Astrocyte of the hippocampus (primary cell): ENCODE measurements at places on chromosomes 16 and 17.

DNA sequence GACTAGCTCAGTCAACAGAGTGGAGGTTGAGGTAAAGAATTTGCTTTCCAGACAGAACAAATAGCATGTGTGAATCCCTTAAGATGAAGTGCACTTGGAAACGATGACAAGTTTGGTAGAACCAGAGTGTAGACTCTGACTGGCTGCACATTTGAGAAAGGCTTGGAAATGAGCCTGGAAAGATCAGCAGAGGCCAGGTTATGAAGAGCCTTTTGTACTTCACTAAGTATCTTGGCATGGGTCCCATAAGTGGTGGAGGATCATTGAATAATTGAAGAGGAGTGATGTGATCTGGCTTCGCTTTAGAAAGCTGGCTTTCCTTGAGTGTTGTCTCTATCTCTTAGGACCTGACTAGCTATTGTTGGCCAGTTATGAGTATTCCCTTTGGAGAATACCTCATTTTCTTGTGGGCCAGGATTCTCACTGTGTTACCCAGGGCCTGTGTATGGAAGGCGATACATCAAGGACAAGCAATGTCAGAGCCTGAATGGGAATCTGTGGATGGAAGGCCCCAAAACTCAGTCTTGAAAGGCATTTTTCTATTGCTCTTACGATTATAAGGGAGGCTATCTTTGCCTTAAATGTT lies 329.8 kb downstream of the UTP18 start:
- DNase-seq = peak; percentile 21

DNA sequence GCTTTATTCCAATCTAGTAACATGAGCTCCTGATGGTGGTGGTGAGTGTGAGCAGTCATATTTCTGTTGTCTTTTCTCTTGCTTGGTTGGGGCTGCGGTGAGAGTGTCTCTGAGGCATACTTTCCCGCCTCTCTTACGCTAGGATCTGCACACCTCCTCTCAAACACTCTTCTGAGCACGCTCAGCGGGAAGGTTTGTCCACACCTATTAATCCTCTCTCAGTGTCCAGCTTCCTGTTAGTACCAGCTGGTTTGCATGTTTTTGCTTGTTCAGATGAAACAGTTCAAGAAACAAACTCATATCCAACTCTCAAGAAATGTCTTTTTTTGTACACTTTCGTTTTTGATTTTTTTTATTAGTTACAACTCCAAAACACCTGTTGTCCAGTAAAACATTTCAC lies 89.5 kb downstream of the CCDC182 start:
- DNase-seq = no peak

- no peak for DNase-seq
Measured at GRCh38 chr17:65657251-65657828, 95.9 kb upstream of the AXIN2 start.

DNA sequence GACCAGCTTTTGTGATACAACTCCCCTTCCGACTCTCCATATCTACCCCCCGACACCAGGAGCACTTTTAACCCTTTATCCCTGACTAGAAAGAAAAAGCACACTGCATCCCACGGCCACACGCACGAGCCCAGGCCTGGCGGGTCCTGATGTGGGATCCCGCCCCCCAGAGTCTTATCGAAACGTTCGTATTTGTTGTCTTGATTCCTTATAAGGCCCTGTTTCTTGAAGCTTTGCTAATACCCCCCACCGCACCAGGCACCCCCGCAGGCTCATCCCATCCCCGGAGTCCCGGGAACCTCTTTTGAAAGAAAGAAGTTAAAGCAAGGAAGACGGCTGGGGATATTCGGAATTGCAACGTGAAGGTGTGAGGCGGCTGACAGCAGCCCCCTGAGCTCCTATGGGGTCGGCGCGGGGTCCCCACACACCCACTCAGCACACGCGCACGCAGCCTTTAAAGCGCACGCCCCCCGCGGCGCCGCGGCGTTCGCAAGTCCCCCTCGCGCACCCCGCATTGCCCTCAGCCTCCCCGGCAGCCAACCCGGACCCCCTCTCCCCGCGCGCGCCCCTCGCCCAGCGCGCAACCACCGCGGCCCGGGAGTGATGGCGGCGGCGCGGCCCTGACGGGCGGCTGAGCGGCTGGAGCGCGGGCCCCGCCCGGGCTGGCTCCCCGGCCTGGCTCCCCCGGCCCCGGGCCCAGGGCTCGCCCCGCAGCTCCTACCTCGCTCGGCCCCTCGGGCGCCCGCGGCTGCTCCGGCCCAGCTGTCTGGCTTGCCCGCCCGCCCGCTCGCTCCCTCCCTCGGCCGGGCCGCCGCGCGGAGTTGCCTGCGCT lies 448 bp downstream of the STAT5B start:
- peak; percentile 73 for DNase-seq

- DNase-seq = peak; percentile 45
Measured at GRCh38 chr17:5499476-5500231, 13.3 kb downstream of the MIS12 start.
